Stimulated activated CD4-positive, alpha-beta T cell treated with anti-CD3 and anti-CD28 coated beads, Interleukin-15, amount 100 ng/mL, for 48 hours (primary cell): ENCODE measurements at places on chromosomes 2 and 18.

GRCh38 chr18:10081492-10081891, 167.7 kb downstream of the VAPA start:
- DNase-seq: no peak

GRCh38 chr18:44834867-44835469, 154.3 kb downstream of the SETBP1 start:
- no peak for DNase-seq

GRCh38 chr18:56083097-56083521, 495.1 kb upstream of the TCF4 start:
- DNase-seq: no peak

- DNase-seq: no peak
Measured at GRCh38 chr2:121342751-121343150, 57.7 kb upstream of the TFCP2L1 start.

GRCh38 chr2:656676-657075, 20.5 kb downstream of the TMEM18 start:
- DNase-seq: no peak

- no peak for DNase-seq
Measured at GRCh38 chr2:138275881-138276280, 225.7 kb upstream of the SPOPL start.

GRCh38 chr2:166727095-166727494, 161.2 kb upstream of the XIRP2 start:
- DNase-seq: no peak

DNA sequence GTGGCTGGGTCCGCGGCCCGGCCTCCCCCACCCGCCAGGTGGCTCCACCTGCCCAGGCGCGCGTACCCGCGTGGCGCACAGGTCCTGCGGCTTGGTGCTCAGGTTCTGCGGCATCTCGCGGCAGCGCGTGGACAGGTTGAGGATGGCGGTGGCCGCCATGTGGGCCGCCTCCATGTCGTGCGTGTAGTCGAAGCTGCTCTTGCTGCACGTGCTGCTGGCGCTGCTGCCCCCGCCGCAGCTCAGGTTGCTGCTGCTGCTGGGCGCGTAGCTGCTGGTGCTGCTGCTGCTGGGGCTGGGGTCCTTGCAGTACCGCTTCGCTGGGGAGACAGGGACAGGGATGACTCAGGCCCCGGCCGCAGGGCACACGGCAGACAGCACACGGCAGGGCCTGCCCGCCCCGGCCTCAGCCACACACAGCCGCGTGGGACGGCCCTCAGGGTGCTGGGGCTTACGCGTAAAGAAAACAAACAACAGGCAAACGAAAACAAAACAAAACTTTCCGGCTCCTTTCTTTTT, 147.7 kb upstream of the PXDN start:
- DNase-seq: no peak

DNA sequence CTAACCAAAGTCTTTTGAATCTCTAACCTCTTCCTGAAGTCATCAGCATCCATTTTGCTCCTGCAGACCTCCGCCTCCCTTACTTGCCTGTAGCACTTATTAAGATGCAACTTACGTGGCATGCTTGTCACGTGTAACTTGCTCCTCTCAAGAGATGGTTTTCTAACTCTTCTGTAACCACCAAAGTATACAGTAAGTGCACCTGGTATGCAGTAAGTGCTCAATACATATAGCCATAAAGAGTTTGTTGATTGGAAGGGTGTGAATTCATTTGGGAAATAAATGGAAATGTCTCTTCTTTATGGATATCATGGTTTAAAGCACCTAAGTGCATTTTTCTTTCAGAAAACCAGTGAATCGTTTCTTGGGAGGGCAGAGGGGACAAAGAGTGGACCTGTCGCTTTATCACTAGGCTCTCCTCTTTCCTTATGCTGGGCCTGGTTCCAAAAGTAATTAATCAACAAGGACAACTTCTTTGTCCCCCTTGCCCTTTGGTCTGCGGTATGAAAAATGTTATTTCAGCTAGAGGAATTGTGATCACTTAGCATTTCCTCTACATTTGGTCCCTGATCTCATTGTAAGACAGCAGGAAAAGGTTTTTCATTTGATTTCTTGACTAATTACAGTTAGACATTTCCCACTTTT, 370.0 kb upstream of the SPRED2 start:
- no peak for DNase-seq

GRCh38 chr2:42102024-42102590, 54.3 kb downstream of the PKDCC start:
- DNase-seq: peak; percentile 72

GRCh38 chr2:9573013-9573720, 17.5 kb upstream of the ADAM17 start:
- DNase-seq: no peak

DNA sequence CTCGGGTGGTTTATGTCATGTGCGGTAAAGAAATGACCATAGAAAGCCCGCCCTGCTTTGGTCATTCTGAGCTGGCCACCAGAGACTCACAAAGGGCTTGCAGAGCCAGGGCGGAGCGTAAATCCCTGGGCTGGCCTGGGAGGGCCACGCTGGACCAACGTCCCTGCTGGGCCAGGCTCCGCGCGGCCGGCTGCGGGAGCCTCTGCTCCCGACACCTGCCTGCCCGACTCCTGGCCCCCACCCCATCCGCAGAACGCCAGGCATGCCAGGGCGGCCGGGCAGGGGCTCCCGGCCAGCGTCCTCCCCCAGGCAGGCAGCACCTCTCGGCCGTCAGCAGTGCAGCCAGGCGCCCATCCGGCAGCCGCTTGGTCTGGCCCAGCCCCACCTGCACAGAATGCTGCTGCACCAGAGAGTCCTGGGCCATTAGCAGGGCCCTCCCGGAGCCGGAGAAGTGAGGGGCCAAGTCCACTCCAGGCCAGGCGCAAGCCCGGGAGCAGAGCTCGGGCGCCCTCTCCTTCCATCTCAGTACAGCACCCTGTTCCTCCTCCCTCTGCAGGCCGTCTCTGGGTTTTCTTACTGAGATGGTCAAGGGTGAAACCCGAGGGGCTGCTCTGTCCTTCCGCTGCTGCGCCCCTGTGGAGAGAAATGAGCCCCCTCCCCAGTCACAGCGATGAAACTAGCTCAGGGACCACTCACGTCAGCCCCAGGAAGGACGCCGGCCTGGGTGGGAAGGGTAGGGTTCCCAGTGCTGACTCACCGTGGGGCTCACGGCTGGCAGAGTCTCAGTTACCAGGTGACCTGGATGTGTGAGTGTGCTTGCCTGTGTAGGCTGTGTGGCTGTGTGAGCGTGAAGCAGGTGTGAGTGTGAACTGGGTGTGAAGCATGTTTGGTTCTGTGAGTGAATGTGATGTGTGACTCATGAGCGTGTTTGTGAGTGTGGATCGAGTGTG, 83.3 kb downstream of the PTGR3 start:
- no peak for DNase-seq

DNA sequence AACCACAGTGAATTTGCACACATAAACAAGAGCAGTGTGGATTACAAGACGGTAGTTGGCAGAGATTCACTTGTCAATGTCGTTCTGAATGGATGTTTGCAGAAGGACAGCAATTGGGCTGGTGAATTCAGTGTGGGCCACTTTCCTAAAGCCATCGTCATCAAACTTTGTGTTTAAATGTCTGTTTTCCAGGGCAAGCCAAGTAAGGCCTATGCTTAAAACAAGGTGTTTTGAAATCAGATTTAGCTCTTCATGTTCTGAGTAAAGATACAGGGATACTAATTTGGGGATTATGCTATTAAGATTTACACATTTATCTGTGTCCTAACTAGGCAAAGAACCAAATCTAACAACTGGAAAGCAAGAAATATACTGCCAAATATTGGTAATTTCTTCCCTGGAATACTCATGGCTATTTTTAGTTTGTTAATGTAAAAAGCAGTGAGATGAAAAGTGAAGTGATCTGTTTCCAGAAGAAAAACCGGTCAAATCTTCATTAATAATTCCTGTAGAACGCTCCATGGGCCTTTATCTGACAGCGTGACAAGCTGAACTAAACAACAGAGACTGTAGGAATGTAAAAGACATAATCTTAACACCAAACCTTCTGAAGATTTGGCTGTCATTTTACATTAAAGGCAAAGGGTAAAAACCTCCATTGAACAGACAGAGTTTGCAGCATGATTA, 175.7 kb downstream of the ICOS start:
- DNase-seq: no peak

GRCh38 chr2:28129955-28130695, 239.6 kb downstream of the BABAM2 start:
- DNase-seq: no peak

GRCh38 chr18:45771587-45772480, 47.9 kb downstream of the SLC14A1 start:
- no peak for DNase-seq
